ENCODE measurements at places on chromosomes 11 and 22.

DNA sequence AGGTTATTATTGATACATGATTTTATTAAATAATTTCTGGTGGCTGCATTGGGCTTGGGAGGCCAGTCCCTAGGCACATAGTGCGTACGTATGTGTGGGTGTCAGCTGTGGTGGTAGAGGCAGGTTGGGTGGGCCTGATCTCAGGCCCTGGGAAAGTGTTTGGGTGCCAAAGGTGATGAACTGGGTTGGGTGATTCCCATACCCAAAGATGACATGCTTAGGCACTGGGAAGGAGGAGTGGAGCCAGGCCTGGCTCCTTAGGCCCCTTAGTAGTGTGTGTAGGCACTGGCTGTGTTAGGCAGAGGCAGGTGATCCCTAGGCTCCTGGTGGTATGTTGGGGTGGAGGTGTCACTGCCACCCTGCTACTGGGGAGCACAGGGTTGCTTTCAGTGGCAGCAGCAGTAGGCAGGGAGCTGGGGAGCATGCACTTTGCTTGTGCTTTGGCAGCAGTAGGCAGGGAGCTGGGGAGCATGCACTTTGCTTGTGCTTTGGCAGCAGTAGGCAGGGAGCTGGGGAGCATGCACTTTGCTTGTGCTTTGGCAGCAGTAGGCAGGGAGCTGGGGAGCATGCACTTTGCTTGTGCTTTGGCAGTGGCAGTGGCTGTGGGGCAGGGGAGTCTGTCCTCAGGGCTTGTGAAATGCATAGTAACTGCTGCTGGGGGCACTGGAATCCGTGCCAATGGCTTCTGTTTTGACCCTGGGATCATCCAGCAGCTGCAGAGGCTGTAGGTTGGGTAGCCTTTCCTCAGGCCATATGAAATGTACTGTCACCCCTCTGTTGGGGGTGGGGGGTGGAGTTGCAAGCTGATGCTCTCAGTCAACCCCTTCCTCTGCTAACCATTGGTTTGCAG is 84.4 kb downstream of the RRM1 start:
- no peak for DNase-seq

DNA sequence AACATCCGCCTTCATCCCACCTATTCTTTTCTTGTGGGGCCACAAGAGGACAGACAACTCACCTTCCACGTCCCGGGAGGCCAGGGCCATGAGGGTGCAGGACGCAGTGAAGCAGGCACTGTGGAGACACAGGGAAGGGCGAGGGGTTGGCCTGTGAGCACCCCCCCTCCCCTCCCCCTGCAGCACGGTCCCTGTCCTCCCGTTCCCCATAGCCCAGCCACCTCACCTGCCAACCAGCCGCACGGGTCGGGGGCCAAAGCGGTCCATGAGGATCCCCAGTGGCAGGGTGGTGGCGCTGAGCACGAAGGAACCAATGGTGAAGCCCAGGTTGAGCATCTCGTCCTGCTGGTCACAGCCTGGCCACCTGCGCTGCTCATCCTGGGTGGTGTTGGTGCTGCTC is 14.6 kb downstream of the SLC43A1 start:
- DNase-seq, result no peak

GRCh38 chr11:66338276-66339161 is 2.3 kb upstream of the RIN1 start:
- no peak for DNase-seq

DNA sequence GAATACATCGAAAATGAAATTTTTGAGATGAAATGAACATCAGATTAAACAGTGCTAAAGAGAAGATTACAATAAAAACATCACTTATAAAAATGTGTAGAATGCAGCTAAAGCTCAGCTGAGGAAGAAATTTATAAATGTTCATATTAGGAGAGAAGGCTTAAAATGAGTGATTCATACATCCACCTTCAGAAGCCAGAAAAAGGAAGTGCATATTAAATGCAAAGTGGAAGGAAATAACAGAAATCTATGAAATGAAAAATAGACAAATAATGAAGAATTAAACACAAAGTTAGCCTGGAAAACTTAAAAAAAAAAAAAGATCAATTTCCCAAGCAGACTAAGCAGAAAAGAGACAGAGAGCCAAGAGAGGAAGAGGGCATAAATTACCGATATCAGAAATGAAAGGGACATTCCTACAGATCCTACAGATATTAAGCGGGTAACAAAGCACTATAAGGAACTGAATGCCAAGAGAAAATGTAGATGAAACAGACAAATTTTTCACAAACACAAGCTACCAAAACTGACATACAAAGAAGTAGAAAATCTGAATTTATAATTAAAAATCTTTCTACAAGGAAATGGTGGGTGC is 7.2 kb upstream of the MOB2 start:
- no peak for DNase-seq

- no peak for DNase-seq
These were observed 113.3 kb upstream of the FAT3 start for GRCh38 chr11:92111287-92111686.

- DNase-seq, result peak; percentile 67
These were observed 3.7 kb downstream of the KCNK4 start for GRCh38 chr11:64294774-64295173.

DNA sequence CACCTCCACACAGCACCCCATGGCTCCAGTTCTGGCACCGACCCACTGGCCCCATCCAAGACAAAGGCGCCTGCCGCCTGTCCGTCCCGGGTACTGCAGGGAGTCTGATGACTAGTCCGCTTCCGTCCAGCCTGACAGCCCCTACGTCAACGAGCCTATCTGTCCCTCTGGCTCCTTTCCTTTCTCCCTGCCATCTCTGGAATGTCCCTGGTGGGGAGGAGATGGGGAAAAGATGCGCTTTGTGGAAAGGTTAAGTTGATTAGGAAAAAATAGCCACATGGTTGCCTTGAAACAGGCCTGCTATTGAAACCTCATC is 10.4 kb downstream of the PDGFB start:
- no peak for DNase-seq

DNA sequence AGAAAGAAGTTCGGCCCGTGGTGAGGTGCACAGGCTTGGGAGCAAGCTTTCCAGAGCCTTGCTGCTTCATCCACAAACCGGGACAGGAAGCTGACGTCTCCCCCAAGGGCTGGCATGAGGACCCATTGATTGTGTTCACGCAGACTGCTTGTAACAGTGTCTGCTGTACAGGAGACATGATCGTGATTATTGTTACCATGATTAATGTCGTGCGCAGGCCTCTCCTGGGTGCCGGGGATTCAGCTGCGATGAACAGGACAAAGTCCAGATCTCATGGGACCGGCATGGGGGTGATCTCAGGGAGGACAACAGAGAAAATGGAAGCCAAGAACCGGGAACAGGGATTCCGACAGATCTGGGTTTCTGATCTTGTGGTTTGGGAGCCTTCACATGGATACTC is 219.9 kb downstream of the BRD1 start:
- no peak for DNase-seq

DNA sequence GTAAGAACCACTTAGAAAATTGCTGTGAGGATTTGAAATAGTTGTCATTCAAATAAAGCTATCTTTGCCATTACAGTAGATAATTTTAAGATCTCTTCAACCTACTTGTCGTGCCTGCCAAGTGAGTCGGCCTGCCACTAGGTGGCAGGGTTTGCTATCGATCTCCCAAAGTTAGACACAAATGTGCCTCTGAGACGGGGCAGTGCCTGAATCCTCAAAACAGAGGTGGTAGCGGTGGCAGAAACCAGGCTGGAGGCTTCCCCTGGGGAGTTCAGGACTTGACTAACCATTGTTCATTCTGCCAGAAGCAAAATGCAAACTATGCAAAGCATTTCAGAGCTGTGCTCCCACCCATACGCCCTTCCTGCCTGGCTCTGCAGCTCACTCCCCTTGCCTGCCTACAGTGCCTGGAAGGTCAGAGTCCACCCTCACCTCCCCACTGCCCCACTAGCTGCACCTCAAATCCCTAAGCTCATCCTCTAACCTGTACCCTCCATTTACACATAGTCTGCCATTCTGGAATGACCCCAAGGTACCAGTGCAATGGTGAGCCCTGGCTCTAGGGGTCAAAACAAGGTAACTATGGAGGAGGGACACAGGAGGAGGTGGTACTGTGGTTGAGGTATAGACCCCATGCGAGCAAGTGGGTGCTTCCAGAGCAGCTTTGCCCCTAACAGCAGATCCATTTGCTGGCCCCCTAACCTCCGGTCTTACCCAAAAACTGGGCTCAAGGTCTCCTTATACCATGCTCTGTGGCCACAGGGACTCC is 82.1 kb downstream of the C11orf58 start:
- DNase-seq, result peak; percentile 78

DNA sequence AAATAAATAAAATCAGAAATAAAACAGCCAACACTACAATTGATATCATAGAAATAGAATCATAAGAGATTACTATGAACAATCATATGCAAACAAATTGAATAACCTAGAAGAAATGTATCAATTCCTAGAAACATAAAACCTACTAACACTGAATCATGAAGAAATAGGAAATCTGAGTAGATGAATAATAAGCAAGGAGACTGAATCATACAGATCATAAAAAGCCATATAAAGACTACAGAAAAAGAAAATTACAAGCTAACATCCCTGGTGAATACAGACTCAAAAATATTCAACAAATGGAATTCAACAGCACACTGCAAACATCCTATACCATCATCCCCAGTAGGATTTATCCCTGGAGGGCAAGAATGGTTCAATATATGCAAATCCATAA is 135.6 kb downstream of the SBF2 start:
- no peak for DNase-seq

GRCh38 chr22:32562401-32562800 is 87.8 kb downstream of the FBXO7 start:
- peak; percentile 25 for DNase-seq

- no peak for DNase-seq
These were observed 640.2 kb downstream of the LRRC4C start for GRCh38 chr11:40819230-40819629.

- DNase-seq, result no peak
These were observed 20.8 kb downstream of the KCNA4 start for GRCh38 chr11:29996016-29996415.

- DNase-seq, result no peak
These were observed 2.7 kb upstream of the ARHGAP42 start for GRCh38 chr11:100684101-100685065.

- no peak for DNase-seq
These were observed 3.8 kb downstream of the SHISA8 start for GRCh38 chr22:41911001-41911611.

- DNase-seq, result no peak
These were observed 12.9 kb downstream of the MN1 start for GRCh38 chr22:27788500-27789288.

DNA sequence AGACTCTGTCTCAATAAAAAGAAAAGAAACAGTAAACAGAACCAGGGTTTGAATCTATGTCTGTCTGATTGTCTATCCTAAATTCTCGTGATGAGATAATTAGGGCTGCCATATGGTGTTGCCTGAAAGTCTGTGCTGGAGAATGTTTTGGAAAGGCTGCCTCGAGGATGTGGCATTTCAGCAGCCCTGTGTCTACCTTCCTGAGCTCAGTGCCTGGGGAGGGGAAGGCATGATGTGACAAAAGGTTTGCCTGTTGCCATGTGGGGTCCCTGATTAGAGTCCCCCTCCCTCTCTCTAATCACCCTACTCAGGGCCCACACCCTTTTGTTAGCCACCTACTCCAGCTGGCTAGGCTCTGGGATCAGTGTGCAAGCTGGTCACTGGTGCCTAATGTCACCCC is 15.2 kb downstream of the CD82 start:
- no peak for DNase-seq

DNA sequence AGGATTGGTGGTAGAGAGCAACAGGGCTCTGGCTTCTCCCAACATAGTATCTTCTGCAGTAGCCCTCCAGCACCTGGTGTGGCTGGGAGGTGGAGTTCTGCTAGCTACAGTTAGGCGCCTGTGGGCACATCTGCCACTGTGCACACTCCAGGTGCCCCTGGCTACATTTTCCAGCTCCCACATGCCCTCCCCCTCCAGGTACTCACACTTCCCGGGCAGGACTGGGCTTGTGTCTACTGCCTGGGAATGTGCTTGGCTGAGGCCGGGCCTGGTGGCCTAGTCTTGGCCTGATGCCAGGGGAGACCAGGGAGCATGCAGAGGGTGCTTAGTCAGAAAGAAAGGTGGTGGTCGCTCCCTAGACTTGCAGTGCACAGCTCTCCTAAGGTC is 15.8 kb downstream of the PHLDB1 start:
- peak; percentile 48 for DNase-seq

GRCh38 chr22:44944883-44945601 is 64.8 kb downstream of the PHF21B start:
- no peak for DNase-seq

DNA sequence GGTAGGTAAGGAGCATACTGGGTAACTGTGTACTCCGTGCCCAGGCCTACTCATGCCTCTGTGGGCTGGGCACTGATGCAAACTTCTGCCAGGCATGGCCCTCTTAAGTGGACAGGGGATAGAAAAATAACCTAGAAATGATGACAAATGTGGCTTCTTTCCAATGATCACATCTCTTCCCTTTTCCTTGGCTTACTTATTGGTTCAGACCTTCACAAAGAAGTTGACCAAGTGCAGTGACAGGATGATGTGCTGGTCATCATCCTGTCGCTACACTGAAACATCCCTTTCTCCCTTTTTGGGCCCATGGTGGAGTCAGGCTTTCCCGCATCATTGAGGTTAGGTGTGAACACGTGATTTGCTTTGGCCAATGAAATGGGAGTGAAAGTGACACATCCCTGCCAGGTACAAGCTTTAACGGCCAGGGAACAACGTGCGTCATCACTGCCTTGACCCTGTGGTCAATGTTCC is 31.8 kb upstream of the APOBEC3A start:
- DNase-seq, result no peak

DNA sequence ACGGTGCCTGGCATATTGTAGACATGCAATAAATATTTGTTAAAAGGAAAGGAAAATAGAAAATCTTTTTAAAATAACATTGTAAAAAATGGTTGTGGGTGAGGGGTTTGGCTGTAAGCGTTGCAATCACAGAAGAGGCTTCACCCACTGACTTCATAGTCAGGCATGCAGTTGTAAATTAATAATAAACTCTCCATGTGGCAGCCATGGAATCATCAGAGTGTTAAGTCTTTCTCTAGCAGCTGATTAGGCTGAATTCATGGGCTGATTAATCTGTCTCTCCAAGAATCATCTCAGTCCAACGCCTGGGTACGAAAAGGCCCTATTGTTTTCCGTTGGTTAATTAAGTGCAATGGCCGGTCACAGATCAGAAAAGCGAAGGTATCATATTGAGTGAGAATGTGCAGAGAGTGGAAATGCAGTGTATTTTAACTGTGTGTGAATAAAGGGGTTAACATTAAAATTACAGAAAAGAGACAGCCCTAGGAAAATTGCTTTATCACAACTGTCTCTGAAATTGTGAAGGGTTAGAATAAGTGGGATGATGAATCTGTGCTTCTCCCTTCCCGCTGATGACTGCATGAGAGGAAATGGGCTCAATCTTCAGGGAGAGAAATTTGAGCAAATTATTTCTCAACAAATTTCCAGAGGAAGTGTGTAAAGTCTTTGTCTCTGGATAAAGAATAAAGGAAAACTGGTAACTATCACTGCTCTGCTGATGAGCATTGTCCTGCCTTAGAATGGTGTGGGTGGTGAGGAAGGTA is 269.0 kb downstream of the FAM76B start:
- DNase-seq, result no peak

- DNase-seq, result no peak
These were observed 71.4 kb downstream of the EFCAB6 start for GRCh38 chr22:43740587-43741270.

All from AG10803 (cell line).